IPS DF 6.9 (cell line): ENCODE measurements at places on chromosomes 1 and 21.

GRCh38 chr1:182826892-182827291, 12.3 kb upstream of the DHX9 start:
- DNase-seq: no peak

GRCh38 chr1:57122031-57122430, 156.2 kb upstream of the C8B start:
- no peak for DNase-seq

- no peak for DNase-seq
These were observed 54.2 kb upstream of the PBX1 start for GRCh38 chr1:164504749-164505148.

DNA sequence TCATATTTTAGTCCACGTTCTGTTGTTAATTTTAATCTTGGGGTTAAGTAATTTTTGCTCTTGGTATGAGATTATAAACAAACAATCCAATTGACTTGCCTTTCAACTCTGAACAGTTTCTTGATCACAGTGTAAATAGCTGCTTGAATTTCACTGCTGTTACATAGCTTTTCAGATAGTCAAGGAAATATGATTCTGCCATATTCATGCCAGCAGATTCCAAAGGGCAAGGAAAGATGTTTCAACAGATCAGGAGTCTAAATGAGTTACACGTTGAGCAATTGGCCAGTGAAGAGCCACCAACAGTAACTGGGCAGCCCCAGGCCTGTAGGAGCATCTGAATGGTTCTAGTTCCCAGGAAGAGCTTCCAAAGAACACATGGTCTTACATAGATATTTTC, 93.6 kb downstream of the LEPR start:
- DNase-seq: no peak

DNA sequence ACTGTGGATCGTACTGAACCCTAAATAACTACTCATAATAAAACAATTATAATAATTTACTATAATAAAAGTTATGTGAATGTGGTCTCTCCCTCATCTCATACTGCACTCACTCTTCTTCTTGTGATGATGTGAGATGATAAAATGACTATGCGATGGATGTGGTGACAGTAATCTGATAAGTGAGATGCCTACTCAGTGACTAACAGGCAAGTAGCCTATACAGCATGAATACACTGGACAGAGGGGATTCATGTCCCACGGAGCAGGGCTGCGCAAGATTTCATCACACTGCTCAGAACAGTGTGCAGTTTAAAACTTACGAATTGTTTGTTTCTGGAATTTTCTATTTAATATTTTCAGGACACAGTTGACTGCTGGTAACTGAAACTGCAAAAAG, 304.0 kb downstream of the DUSP10 start:
- no peak for DNase-seq

- no peak for DNase-seq
These were observed 42.9 kb downstream of the NFIA start for GRCh38 chr1:61125263-61125662.

DNA sequence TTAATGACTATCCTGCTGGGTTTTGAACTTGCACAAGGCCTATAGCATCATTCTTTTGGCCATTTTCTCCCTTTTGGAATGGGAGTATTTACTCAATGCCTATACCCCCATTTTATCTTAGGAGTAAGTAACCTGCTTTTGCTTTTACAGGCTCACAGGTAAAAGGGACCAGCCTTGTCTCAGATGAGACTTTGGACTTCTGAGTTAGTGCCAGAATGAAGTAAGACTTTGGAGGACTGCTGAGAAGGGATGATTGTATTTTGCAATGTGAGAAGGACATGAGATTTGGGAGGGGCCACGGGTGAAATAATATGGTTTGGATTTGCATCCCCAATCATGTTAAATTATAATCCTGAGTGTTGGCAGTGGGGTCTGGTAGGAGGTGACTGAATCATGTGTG, 212.7 kb downstream of the FAF1 start:
- no peak for DNase-seq

DNA sequence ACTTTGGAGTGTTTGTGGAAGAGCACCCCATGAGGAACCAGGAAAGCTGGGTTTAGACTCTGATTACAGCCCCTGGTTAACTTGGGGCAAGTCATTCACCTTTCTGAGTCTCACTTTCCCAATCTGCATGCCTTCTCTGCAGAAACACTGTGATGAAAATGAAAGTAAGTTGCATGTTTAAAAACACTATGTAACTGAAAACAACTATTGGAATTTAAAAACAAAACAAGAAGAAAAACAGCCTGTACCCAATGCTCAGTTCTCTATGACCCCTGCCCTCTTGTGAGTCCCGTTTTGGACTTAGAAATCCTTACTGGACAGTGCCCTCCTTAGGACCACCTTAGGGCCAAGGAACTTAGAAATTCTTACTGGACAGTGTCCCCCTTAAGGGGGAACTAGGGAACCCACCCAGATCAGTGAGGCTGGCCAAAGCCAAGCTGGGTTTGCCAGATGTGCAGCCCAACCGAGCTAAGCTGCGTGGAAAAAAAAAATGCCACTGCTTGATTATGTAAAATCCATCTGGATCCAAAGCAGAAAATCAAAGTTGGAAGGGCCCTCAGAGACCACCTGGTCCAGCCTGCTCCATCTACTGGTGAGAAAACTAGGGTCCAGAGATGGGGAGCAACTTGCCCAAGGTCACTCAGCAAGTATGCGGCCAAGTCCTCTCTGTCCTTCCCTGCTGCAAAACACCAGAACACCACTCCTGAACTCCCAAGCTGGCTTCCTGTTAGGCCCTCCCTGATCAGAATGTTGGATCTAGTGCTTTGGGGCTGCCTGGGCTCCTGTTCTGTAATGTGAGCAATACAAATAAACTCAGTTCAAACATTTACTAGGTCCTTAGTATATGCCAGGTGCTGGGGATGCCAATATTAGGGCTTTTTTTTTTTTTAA, 77.7 kb downstream of the MRPL37 start:
- no peak for DNase-seq

GRCh38 chr1:89721351-89721750, 88.4 kb downstream of the LRRC8C start:
- no peak for DNase-seq

DNA sequence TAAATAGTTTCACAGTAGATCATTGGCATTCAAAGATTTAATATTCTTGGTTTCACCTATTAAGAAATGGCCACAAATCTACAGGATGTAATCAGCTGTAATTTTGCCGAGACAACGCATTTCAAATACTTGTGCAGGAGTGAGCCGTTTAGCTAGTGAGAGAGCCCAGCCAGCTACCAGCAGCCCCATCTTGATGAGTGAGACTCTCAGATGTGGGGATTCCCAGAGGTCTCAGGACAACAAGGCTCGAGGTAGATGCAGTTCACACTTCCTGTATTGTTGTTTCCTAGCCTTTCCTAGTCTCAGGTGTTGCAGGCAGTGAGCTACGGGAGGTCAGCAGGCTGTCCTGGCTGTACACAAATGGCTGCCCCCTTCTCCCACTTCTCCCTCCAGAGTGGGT, 108.6 kb downstream of the PBX1 start:
- DNase-seq: no peak

DNA sequence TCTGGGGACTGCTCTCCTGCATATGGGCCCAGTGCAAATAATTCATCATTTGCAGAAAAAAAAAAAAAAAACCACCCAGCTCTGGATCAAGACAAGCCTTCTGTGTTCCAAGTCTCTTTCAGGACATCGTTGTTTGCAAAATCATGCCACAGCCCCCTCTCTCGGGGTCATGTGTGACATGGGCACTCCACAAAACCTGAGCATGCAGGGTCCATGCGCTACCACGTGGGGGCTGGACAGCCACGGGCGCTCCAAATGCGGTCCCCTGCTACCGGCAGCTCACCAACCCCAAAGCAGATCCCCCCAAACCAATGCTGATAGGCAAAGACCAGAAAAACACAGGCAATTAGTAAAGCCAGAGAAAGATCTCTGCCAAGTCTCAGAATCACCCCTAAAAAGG, 17.6 kb downstream of the NPHP4 start:
- DNase-seq: no peak

DNA sequence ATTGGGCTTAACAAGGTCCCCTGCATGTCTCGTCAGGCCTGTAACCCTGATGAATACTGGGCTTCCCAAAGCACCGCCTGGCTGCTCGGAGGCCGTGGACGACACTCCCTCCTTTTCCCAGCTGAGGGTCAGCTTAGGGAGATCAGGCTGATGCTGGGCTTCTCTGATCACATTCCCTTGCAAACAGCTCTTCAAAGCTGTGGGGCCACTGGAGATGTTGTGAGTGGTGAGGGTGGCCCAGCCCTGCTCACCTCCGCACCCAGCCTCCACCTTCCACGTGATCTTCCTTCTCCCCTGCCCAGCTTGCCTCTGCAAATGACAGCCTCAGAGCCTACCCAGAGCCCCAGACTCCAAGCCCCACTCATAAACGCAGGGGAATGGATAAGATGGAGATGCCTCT, 195.4 kb downstream of the GRIK3 start:
- DNase-seq: no peak

DNA sequence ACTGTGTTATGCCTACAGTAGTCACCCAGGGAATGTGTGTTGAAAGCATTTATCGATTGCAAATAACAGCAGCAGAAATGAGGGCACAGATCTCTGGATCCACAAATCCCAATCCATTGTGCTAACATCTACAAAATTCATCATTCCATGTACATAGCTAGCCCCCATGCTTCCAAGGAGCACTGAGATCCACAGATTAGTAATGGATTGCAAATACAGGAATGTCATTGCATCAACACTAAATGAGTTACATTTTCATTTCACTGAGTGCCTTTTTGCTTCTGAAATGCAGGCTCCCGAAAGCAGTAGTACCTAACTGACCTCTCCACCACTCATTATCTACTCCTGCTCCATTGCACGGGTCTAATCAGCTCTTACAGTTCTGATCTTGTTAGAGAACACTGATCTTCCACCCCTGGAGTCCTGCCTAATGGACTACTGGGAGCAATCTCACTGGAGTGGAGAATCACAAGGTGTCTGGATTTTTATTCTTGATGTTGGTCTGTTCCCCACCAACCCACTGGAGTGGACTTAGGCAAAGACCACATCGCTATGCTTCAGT, 30.5 kb downstream of the ASTN1 start:
- DNase-seq: no peak

DNA sequence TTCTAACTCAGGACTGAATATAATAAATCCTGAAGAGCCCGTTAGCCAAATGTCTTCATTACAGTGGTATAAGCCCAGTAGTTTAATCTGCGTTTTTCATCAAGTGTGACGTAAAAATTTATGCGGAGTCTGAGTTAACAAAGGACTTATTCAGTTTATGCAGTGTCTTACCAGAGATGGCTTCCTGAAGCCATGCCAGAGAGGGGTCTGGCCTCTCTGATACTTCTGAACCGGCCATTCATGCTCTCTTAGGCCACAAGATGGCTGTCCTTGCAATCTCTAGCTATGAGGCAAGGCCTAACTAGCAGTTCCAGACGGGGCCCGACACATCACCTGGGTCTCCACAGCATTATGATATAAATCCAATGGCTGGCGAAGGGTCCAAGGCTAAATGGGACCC, 101.4 kb downstream of the TEX35 start:
- no peak for DNase-seq
